ENCODE measurements at places on chromosomes 3 and 15.
A peak's percentile ranks its signal among the peaks of the same experiment; 100 is the strongest.

GRCh38 chr3:126508564-126508964 is 9.0 kb downstream of the UROC1 start:
- no peak for DNase-seq

- DNase-seq: peak; percentile 53
These were observed 196.8 kb upstream of the MBNL1 start for GRCh38 chr3:152071924-152072323.

GRCh38 chr15:70507772-70508371 is 255.5 kb downstream of the UACA start:
- DNase-seq: no peak

- no peak for DNase-seq
These were observed 114.2 kb downstream of the NEDD4 start for GRCh38 chr15:55879181-55879580.

GRCh38 chr3:177944228-177944661 is 592.0 kb upstream of the KCNMB2 start:
- DNase-seq: no peak

GRCh38 chr3:187015903-187016638 is 85.7 kb downstream of the ST6GAL1 start:
- no peak for DNase-seq

Data from NCI-H1105 treated with DMSO at 0.1 percent for 48 hours (cell line).